ENCODE measurements at places on chromosomes 13 and 19.
A peak's percentile ranks its signal among the peaks of the same experiment; 100 is the strongest.

DNA sequence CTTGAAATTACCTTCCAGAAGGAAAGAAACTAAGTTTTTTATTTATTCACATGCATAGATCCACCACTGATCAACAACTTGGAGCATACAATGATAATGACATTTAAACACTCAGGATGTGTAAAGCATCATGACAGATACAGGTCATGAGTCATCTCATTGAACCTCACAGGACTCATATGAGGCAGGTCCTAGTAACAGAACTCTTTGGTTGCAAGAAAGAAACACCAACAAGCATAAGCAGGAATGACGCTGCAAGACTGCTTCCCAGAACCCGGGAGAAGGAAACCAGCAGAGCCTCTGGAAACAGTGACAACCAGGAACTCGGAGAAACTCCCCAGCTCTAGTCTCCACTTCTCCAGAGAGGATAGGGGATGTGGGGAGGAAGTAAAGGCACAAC lies 60.8 kb upstream of the IPO5 start:
- DNase-seq: no peak

DNA sequence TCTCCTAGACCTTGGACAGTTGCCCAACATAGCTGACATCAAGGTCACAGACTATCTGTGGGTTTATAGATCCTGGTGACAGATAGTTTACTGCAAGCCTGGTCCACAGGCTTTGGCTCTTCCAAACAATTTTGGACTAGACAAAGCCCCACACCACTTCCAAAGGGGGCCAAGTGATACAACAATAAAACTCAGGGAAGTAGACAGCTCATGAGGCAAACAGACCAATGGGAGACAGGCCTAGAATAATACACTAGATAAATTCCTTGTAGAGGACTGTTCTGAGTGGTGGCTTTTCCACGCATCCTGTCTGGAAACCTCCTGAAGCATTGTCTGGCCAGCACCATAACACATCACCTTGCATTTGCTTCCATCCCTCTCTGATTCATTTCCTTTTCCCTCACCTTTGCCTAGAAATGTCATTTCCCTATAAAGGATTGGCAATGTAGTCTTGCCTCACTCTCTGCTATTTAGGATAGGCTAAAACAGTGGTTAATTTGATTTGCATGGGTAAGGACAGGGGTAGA lies 284.2 kb downstream of the POU4F1 start:
- DNase-seq: no peak

GRCh38 chr13:103238441-103238840 lies 172.2 kb upstream of the SLC10A2 start:
- DNase-seq: no peak

GRCh38 chr13:73075546-73075945 lies 16.7 kb downstream of the KLF5 start:
- DNase-seq: peak; percentile 54

DNA sequence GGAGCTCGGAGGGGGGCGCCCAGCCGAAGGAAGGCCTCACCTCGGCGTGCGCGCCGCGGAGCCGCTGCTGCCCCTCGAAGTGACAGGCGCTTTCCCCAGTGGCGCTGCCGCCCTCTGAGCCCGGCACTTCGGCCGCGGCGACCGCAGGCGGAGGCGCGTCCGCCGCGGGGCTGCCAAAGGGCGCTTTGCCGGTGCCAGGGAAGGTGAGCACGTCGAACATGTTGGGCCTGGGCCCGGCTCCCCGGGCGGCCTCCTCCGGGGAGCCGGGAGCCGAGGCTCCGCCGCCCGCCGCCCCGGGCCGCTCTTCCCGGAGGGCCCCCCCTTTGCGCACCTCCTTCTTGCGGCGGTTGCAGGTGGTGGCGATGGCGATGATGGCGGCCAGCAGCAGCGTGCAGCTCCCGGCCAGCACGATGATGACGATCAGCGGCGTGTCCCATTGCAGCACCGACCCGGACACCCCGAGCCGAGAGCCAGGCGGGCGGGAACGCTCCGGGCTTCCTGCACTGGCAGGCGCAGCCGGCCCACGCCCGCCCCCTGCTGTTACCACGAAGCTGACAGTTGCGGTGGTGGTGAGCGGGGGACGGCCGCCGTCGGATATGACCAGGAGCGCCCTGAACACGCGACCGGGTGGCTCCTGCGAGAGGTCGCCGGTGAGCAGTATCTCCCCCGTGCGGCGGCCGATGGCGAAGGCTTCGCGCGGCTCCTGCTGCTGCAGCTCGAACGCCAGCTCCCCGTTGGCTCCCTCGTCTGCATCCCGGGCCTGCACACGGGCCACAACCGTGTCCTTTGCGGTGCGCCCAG lies 2.5 kb downstream of the PCDH8 start:
- peak; percentile 59 for DNase-seq

- no peak for DNase-seq
These were observed 20.2 kb downstream of the DNAJC3 start for GRCh38 chr13:95697052-95697680.

Data from thyroid gland (tissue), 4 donors.